ENCODE measurements at places on chromosomes 11 and 22. TPM values are rescaled to one million over a fixed set of nuclear protein-coding genes. Genes with fewer than 3 reads are reported as not detected.

Gene NXPE4
- total RNA-seq: not detected

Gene PYGM
- total RNA-seq: 5.0 TPM

Gene CREB3L1
- not detected for total RNA-seq

GRCh38 chr11:115496892-115497291 lies 7.3 kb downstream of the CADM1 start:
- no peak for DNase-seq

- DNase-seq: no peak
Observed at GRCh38 chr22:48857202-48857805, 970.4 kb downstream of the BRD1 start.

DNA sequence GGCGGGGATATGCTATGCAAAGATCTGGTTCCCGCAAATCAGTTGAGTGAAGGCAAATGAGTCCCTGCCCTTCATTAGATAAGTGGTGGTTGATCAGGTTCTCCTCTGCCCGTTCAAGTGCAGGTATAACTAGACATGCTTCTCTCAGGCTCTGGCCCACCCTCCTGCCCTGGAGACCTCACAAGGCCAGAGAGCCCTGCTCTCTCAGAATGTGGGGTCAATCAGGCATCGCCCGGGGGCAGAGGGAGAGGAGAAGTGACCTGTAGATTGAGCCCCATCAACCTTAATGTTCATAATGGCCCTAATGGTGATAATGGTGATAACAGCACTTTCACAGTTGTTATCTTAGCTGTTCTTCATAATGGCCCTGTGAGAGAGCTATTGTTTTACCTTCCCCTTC lies 224.3 kb downstream of the DSCAML1 start:
- DNase-seq: no peak

All from CD4-positive, alpha-beta T cell (primary cell).